Astrocyte of the spinal cord (primary cell): ENCODE measurements at places on chromosomes 11 and 22.

DNA sequence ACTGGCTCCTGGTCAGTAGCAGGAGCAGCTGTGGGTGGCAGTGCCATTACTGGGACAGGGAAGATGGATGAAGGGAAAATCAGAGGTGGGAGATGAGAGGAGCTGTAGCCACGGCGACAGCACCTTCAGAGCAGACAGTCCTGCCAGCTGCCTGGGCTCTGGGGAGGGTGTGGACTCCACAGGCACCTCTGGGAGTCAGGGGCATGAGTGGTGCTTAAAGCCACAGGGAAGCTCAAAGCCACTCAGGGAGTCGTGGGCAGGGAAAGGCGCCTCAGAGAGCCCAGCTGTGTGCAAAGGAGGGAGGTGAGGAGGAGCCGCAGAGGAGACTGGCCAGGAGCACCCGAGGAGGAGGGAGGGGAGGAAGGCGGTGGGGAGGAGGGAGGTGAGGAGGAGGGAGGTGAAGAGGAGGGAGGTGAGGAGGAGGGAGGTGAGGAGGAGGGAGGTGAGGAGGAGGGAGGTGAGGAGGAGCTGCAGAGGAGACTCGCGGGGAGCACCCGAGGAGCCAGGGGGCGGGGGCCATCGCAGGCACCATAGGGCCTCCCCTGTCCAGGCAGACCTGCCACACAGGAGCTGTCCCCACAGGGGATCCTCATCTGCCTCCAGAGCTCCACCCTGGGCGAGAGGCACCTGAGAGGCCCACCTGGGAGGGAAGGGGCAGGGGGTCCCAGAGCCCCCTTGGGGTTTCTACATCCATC, 977.6 kb downstream of the BRD1 start:
- DNase-seq: no peak

DNA sequence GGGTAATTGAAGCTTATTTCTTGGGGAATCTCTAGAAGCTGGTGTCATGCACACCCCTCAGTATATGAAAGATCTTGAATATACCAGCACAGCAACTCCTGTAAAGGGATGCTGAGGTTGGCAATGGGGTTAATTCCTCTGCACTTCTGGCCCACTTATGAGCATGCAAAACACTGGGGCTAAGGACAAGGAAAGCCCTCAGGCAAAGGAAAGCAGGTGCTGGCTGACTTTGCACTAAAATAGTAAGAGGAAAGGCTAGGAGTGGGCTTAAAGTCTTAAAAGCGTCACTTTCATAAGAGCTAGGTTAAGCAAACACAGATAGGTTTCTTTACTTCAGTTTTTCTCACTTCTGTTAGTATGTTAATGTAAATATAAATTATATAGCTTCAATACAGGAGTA, 572.6 kb upstream of the LUZP2 start:
- no peak for DNase-seq

DNA sequence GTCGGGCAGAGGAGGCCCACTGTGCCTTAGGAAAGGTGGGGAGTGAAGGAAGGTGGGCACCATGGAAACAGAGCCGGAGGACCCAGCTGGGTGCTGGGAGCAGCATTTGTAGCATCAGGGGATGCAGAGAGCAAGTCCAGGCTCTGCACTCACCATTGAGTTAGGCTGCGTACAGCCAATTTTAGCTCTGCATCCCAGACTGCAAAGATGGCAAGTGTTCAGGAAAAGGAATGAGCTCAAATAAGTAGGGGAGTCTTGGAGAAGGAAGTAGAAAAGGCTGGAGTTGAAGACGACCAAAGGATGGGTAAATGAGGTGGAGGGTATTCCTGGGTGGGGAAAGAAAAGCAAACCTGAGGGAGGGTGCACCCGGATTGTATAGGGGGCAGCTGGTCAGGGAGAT, 31.6 kb upstream of the ETS1 start:
- no peak for DNase-seq

DNA sequence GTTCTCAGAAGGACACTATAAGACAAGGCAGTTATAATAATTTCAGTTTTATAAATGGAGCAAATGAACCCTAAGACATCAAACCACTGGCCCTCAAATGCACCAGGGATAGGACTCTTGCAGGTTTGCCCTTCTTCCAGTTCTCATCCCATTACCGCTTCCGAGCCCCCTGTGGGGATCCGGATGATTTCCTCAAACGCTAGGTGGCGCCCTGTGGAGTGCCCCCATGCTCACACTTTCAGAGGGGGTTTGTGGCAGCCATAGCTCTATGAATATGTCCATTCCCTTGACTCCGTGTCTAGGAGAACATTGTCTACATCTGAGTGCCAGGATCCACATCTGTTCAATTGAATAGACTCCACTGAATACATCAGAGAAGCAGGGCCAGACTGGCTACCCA, 816.3 kb downstream of the NTM start:
- DNase-seq: no peak

DNA sequence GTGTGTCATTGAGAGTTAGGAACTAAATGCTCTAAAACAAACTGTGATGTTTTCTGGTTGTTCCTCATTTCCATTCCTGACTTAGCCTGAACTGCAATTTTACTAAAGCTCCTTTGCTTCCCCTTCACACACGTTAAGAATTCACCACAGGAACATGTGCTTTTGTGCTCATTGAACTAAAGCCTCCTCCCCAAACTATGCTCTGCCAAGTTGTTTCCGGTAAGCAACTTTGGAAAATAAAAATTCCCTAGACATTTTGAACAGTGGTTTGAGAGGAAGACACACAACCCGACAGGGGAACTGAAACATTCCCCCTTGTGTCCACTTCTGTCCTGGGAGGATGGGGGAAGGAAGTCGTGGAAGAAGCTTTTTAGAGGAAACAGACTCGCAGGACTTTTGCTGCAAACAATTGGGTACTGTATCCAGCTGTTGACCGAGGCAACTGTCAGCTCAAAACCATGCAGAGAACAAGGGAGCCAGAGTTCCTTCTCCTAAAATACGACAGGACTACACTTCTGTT, 66.9 kb downstream of the GAB2 start:
- peak; percentile 66 for DNase-seq

- no peak for DNase-seq
Observed at GRCh38 chr11:100676901-100677300, 10.2 kb upstream of the ARHGAP42 start.

DNA sequence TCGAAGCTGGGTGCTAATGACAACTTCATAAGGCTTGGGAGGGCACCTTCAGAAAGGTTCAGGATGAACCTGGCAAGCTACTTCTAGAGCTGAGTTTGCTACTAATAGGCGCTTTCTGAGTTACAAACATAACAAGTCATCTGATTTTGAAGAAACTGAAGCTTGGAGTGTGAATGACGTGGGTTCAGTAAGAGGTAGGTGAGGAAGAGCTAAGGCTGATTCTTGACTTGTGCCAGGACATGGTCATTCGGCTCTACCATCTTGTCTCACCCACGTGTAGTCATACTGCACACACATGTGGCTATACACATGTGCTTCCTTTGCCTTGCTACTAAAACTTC, 56.4 kb downstream of the SWAP70 start:
- DNase-seq: no peak

GRCh38 chr11:120306519-120307242, 18.4 kb upstream of the TLCD5 start:
- DNase-seq: peak; percentile 85

GRCh38 chr22:33914699-33915098, 5.6 kb downstream of the LARGE1 start:
- DNase-seq: no peak

- DNase-seq: no peak
Observed at GRCh38 chr22:35140879-35141745, 75.2 kb downstream of the ISX start.

GRCh38 chr22:47294576-47294975, 532.1 kb downstream of the TBC1D22A start:
- DNase-seq: no peak

DNA sequence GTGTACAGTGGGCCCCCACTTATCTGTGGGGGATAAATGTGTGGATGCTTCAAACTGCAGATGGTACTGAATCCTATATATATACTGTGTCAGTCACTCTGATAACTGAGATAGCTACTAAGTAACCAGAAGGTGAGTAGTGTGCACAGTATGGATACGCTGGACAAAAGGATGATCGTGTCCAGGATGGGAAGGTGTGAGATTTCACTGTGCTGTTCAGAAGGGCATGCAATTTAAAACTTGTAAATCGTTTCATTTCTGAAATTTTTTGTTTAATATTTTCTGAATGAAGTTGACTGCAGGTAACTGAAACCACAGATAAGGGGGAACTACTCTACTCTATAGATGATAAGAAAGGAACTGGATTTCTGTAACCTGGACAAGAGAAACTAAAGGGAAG, 52.1 kb upstream of the SESN3 start:
- no peak for DNase-seq

DNA sequence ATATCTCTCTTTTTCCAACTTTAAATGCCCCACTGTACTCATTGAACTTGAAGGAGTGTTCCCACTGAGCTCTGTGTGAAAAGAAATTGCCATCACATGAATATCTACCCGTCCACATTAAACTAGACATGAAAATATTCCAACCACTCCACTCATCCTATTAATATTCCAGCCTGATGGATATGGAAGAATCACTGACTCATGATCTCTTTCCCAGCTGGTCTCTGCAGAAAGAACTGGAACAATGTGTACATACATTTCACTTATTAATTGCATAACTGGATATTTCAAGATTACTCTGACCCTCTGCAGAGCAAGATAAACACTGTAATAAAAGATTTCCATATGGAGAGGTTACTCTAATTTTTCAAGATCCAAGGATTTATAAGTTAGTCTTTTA, 711.1 kb upstream of the LRRC4C start:
- DNase-seq: no peak

- no peak for DNase-seq
Observed at GRCh38 chr11:17725174-17725573, 5.8 kb downstream of the MYOD1 start.

DNA sequence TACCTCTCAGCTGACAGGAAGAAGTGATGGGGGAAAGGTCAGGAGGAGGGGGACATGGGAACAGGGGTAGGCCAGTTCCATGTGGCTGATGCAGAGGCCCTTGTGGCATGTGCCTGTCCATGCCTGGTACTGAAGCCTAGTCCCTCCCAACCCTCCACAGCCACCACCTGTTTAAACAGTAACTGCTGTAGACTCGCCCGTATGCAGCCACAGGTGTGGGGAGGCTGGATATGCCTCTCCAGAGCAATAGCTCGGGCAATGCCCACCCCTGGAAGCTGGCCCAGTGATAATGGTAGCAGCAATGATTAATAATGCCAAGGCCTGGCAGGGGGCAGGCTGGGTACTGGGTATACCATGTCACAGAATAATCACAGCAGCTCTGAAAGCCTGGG, 2.3 kb downstream of the SMTN start:
- DNase-seq: no peak

- DNase-seq: no peak
Observed at GRCh38 chr11:12993626-12994025, 15.5 kb upstream of the RASSF10 start.

DNA sequence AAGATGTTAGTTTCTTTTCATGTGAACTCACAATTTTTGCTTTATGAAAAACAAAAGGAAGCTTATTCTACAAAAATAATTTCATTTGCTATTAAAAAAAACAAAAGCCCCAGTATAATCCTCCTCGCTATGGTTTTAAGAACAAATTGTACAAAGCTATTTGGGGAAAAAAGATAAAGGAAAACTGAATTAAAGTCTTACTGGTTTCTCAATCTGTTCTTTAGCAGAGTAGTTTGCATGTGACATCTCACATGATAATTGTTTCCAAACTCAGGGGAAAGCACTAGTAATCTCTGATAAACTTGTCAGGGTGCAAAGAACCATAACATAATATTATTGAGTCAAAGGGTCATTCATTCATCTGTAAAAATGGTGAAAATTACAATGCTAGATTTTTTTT, 2.9 kb upstream of the DDI1 start:
- DNase-seq: no peak

- DNase-seq: no peak
Observed at GRCh38 chr11:120007144-120007543, 130.8 kb downstream of the TRIM29 start.

DNA sequence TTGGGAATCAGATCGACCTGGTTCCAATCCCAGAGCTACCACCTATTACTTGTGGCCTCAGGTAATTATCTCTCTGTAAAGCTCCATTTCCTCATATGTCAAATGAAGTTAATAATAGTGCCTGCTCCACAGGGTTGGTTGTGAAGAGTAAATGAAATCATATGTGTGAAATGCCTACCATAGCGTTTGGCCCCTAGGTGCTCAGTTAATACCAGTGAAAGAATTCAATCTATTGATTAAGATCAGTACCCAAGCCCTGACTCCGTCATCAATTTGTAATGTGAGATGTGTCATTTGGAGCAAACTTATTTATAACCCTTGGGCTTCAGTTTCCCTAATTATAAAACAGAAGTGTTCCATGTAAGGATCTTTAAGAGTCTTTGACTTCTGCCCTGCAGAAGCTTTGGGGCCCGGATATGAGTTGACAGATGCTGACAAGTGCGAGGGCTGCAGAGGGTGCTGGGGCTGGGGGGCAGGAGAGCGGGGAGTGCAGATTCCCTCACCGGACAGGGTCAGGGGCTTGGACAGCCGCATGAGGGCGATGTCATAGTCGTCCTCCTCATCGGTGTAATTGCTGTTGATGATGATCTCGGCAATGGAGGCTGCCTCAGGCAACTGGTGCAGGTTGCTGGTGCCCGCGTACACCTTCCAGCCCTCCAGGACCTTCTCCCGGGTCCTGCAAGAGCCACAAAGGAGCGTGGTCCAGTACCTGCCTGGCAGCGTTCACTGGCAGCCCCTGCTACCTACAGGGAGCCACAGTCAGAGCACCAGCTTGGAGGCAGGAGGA, 20.9 kb downstream of the TMPRSS13 start:
- no peak for DNase-seq

DNA sequence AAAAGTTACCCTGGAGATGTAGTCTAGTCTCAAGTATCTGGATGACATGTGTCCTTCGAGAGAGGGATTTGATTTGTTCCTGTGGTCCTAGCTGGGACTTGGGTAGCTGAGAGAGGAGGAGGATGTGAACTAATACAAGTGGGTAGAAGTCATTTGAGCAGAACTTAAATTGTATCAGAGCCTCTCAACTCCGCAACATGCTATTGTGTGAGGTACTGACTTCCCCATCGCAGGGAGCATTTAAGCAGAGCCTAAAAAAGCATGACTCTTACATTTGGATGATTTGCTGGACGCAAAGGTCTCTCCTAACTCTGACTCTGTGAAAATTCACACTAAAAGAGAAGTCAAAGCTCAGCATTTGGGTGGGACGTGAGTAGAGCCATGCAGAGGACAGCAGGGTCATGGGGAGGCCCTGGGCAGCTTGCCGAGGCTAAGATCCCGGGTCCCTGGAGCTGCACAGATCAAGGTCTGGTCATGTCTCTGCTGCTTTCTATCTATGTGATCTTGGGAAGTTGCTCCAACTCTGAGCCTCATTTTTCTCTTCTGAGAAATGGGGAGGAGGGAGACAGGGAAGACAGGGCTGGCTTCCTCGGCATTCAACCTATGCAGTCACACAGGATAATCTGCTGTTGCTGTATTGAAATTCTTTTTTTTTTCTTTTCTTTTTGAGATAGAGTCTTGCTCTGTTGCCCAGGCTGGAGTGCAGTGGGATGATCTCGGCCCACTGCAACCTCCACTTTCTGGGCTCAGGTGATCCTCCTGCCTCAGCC, 44.9 kb downstream of the CD82 start:
- DNase-seq: no peak

- no peak for DNase-seq
Observed at GRCh38 chr11:46378296-46378695, 3.2 kb upstream of the MDK start.

GRCh38 chr11:19187833-19188258, 13.9 kb downstream of the CSRP3 start:
- DNase-seq: no peak

GRCh38 chr11:694563-695287, at the start of gene DEAF1:
TSS of gene DEAF1 (minus strand) at chr11:695222. CDS start at chr11:695047, 175 bp downstream.
- DNase-seq: peak; percentile 98

GRCh38 chr11:89220684-89221339, 43.1 kb downstream of the TYR start:
- DNase-seq: no peak
